ENCODE measurements at places on chromosomes 3 and 15.

DNA sequence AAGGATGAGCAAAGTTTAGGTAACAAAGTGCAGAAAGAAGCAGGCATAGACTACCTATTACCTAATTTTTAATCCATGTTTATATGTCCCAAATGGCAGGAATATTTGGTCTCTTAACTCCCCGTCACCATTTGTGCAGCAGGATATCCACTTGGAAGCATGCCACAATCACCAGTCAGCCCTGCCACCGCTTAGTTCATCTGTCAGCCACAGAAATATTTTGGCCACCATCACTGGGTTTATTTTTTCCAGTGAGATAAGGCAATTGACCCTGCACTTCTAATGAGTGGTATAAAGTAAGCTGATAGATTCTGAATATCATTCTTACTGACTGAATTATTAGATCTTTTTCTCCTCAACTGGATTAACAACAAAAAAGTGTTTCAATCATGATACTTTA lies 152.9 kb upstream of the SOX2 start:
- DNase-seq, result no peak

- no peak for DNase-seq
Observed at GRCh38 chr3:4505688-4506558, 12.8 kb downstream of the ITPR1 start.

GRCh38 chr15:57624730-57625129 lies 33.0 kb downstream of the MYZAP start:
- DNase-seq, result no peak

DNA sequence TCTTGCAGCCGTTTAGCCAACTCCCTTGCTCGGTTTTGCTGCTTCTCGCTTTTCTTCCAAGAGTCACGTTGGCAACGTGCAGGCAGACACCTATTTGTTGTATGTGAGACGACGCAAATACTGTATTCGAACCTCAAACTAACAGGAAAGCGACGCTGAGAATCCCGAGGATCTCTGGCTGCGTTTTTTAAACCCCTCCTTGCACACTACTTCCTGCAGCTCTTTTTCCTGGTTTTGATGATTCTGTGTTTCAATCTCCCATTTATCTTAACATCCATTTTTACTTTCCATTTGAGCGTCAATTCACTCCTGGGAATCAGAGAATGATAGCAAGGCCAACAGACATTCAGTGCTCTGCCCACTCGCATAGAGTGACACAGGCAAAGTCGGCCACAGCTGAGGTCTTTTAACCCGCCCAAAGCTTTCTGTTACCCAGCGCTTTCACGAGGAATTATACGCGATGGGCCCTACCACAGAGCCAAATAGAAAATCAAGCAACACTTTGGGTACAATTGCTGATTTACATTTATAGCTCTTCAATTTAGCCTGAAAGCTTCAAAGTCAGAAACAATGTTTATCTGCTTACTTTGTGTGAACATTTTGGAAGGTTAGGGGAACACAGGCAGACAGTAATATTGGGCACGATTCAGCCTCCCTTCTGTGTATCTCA lies 1.6 kb upstream of the ANXA2 start:
- DNase-seq, result no peak

GRCh38 chr3:122787872-122788271 lies 5.8 kb downstream of the HSPBAP1 start:
- DNase-seq, result no peak

DNA sequence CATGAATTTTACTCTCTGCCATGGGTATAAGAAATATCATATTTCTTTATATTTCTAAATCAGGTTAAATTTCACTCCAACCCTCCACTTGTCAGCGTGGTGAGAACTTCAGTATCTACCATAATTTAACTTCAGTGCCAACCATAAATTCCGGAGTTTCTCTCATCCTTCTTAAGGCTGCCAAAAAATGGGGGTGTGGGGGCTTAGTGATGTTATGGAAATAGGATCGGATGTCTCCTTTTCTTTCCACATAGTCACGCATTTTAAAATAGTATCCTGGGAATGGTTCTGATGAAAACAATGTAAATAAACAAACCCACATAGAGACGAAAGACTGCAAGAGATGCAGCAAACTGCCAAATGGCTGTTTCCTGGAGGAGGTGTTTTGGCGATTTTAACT lies 12.9 kb upstream of the FAM3D start:
- DNase-seq, result no peak

GRCh38 chr15:99163271-99164062 lies 58.6 kb downstream of the SYNM start:
- no peak for DNase-seq

DNA sequence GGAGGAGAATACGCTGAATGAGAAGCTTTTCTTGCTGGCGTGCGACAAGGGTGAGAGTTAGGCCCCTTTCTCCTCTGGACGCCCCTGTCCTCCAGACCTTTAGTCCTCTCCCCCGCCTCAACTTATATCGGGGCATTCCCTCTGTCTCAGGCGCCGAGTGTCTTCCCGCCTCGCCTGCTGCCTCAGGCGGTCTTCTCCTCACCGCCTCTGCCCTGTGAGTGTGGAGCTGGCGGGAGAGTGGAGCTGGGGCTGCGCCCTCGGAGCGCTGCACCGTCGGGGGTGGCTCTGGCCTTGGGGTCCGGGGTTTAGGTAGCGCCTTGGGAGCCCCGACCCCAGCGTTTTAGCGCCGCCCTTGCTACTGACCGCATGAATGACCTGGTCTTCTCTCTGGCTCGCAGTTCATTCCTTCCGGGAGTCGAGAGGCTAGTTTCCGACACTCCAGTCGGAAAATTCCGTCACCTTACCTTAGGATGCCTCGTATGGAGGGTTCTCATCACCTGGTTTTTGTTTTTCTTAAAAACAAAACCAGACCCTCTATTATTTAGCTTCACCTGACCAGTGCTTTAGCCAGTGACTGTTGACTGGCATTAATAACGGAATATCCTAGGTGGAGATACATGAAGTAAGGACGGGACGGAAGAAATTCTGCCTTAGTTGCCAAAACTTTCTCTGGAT lies 985 bp downstream of the TRPC1 start:
- peak; percentile 56 for DNase-seq

Data from midbrain (tissue), 1 donor.